ENCODE measurements at places on chromosomes 6 and 20. TPM values are rescaled to one million over a fixed set of nuclear protein-coding genes. Genes with fewer than 3 reads are reported as not detected.

Gene KCNK5
- total RNA-seq, result 1.1 TPM

Gene FAM209B
- total RNA-seq, result not detected

Gene TFAP2B
- not detected for total RNA-seq

Gene SCRT2
- not detected for total RNA-seq

Gene RAMACL
- total RNA-seq, result 0.23 TPM

Gene PPP1R16B
- 0.14 TPM for total RNA-seq

Gene BAG2
- 10.1 TPM for total RNA-seq

Gene MYT1
- total RNA-seq, result 0.05 TPM

Gene PHACTR3
- not detected for total RNA-seq

Gene C6orf15
- not detected for total RNA-seq

Gene TMEM244
- not detected for total RNA-seq

Gene LINC00237
- total RNA-seq, result not detected

Gene WDR46
- 54.6 TPM for total RNA-seq

Gene PKIB
- 0.66 TPM for total RNA-seq

Gene ANKRD6
- 2.1 TPM for total RNA-seq

Gene KIAA0408
- 6.6 TPM for total RNA-seq

Gene MCCD1
- total RNA-seq, result not detected

Gene OR10C1
- total RNA-seq, result not detected

Gene PXMP4
- 5.7 TPM for total RNA-seq

Gene PRICKLE4
- total RNA-seq, result 0.44 TPM

Gene CST5
- not detected for total RNA-seq

Gene SERINC3
- total RNA-seq, result 89.2 TPM

Gene TMEM74B
- 2.6 TPM for total RNA-seq

Gene KCNK15
- 0.62 TPM for total RNA-seq

Gene GSTA2
- not detected for total RNA-seq

Gene HFE
- 13.8 TPM for total RNA-seq

Gene RWDD2A
- 1.4 TPM for total RNA-seq

Gene QRSL1
- 7.7 TPM for total RNA-seq

Gene BMP2
- total RNA-seq, result 0.57 TPM

Gene RAD21L1
- not detected for total RNA-seq

Gene TMX4
- 14.4 TPM for total RNA-seq

Gene LYRM4
- total RNA-seq, result 23.0 TPM

Gene C6orf132
- 1.7 TPM for total RNA-seq

Gene PAX1
- not detected for total RNA-seq

Gene FILIP1
- total RNA-seq, result 0.48 TPM

Gene PRR18
- 0.17 TPM for total RNA-seq

Data from A549 treated with CpdA at 1 μM for 4 hours (cell line).